ENCODE measurements at places on chromosomes 16 and 17.

GRCh38 chr17:48498164-48498850, 32.5 kb downstream of the HOXB1 start:
- peak; percentile 52 for DNase-seq

- DNase-seq, result no peak
Measured at GRCh38 chr17:19747159-19747719, 859 bp downstream of the ALDH3A1 start.

- no peak for DNase-seq
Measured at GRCh38 chr16:535446-536405, 8.2 kb downstream of the CAPN15 start.

DNA sequence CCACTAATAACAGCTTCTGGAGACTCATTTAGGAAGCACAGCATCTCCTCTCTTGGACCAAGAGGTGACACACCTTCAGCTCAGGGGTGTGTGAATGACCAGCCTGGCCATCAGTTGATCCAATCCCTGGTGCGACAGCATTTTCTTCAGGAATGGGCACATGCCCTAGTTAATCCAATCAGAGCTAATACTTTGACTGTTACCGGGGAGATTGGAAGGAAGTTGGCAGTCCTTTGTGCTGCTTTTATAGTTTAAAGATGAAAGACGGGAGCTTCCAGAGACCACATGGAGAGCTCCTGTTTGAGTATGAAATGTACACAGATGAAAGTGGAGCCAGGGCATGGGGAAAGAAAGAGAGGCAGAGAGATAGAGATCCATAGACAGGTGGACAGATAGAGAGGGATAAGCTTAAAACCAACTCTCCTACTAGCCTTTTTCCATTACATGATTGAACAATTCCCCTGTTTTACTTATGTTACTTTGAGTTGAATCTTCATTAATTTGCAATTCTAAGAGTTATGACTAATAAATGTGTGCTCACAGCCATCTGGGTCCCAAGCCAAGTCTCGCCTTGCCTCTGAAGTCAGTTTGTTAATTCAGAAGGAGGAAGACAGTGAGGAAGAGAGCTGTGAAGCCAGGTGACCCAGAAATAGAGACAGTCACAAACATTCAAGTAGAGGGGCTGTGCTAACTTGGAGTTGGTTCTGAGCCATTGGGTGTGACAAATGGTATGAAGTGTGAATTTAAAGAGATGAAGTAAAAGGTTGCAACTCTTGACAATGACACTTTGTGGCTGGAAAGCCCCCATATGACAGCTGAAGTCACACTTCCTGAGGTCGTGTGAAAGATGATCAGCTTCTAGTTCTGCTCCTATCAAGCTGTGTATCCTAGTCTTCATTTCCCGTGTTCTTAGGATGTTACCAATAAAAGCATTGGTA, 120.0 kb upstream of the GOT2 start:
- no peak for DNase-seq

- no peak for DNase-seq
Measured at GRCh38 chr16:2702871-2703745, 16.9 kb downstream of the PRSS27 start.

- no peak for DNase-seq
Measured at GRCh38 chr17:81165246-81166032, at the start of gene PVALEF. Gene PVALEF, plus strand, starts transcription at chr17:81165507. Its CDS starts 15,720 bp downstream, at chr17:81181227.

GRCh38 chr17:50865060-50865867, 890 bp downstream of the TOB1 start:
- DNase-seq, result peak; percentile 46

- no peak for DNase-seq
Measured at GRCh38 chr16:57906382-57907316, 64.3 kb downstream of the CNGB1 start.

GRCh38 chr17:70938336-70938735, 769.0 kb downstream of the KCNJ2 start:
- DNase-seq, result no peak

DNA sequence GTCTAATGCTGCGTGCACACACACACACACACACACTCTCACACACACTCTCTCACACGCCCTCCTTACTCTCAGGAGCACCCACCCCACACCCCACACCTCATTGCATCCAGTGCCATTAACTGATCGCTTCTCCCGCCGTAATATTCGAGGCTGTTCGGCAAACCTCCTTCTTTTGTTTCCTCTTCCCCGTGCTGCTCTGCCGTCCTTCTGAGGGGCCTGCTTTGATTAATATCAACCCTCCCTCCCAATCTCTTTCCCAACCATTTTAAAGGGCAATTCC, 156.2 kb upstream of the TNRC6C start:
- DNase-seq, result no peak

DNA sequence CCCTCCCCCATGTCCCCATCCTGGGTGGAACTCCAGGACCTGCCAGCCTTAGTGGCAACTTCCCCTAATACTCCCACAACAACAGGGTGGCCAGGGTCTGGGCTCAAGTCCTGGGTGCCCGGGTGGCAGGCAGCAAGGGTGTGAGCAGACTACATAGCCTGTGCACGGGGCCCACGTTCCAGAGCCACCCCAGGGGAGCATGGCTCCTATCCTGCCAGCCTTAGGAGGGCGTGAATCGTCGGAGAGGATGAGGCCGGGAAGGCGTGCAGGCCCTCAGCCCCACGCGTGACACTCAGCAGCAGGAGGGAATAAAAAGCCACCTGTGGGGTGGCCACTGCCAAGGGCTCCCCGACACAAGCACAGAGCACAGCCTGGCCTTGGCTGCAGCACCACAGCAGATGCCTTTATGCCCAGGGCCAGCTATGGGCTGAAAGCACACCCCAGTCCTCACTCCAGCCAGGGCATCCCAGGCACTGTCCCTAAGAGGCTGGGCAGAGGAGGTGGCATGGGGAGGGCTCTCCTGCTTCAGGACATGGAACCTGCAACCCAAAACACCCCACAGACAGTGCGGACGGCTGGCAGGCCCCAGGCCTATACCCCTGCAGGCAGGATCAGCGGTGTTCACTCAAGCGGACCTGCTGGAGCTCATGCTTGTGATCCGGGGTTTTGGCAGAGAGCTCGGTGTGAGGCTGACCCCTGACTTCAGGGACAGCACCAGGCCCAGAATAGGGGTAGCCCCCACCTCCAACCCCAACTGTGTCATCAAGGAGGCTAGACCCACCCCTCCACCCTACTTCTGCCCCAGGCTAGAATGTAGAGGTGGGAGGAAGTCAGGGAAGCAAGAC, 2.7 kb downstream of the BCAR1 start:
- no peak for DNase-seq

GRCh38 chr17:44210342-44211192, 8.9 kb downstream of the UBTF start:
- peak; percentile 77 for DNase-seq

DNA sequence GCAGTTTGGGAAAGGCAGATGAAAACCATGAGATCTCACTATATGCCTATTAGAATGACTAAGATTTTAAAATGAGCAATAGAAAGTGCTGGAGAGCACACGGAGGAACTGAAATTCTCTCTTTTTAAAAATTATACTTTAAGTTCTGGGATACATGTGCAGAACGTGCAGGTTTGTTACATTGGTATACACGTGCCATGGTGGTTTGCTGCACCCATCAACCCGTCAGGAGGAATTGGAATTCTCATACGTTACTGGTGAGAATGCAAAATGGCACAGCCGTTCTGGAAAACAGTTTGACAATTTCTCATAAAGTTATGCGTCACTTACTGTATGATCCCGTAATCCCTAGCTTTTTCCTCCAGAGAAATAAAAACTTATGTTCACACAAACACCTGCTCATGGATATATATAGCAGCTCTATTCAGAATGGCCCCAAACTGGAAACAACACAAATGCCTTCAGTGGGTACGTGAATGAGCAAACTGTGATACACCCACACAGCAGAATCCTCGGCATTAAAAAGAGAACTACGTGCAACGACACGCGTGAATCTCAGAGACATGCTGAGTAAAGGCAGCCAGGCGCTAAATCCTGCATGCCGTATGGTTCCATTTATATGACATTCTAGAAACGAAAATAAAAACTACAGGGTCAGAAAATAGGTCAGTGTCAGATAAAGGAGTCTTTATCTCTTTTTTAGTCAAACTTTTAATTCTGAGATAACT, 11.8 kb downstream of the PIK3R6 start:
- DNase-seq, result no peak

DNA sequence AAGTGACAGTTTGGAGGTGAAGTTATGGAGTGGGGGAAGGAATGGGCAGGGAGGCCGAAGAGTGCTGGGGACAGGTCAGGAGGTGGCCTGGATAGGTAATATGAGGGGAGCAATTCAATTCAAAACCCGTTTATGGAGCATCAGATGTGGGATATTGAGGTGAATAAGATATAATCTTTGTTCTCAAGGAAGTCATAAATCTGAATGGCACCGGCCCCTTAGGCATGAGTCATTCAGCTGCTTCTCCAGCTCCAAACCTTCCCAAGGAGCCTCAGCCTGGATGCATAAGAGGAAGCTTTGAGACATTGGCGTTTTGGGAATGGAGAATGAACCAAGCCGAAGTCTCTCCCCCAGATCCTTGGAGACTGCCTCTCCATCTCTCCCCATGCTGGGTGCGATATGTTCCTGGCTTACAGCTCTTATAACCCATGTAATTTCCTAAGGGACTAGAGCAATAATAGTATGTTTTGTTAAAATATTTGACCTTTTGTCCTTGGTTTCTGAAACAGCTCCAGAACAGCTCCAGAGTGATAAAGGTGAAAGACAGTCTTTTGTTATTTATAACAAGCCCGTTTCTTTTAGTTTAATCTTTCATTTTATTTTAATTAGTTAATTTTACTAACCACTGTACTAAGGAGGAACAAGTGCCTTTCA, 1.7 kb downstream of the TUBG2 start:
- DNase-seq, result no peak

GRCh38 chr16:55933038-55933437, 57.9 kb upstream of the CES5A start:
- DNase-seq, result no peak

DNA sequence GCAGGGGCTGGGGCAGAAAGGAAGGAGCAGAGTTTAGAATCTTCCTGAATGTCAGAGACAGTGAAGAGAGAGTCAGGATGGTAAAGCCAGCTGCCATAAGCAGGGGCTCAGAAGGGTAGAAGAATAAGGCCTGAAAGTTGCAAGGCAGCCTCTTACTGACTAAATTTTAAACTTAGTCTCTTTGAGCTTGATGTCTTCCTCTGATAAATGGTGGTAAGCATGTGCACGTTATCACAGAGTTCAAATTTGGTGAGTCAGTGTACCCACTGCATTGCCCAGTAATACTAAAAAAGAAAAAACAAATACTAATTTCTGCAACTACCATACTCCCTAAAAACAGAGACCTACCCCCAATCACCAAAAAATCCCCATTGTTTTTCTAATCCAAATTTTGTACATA, 45.2 kb downstream of the SIAH1 start:
- no peak for DNase-seq

DNA sequence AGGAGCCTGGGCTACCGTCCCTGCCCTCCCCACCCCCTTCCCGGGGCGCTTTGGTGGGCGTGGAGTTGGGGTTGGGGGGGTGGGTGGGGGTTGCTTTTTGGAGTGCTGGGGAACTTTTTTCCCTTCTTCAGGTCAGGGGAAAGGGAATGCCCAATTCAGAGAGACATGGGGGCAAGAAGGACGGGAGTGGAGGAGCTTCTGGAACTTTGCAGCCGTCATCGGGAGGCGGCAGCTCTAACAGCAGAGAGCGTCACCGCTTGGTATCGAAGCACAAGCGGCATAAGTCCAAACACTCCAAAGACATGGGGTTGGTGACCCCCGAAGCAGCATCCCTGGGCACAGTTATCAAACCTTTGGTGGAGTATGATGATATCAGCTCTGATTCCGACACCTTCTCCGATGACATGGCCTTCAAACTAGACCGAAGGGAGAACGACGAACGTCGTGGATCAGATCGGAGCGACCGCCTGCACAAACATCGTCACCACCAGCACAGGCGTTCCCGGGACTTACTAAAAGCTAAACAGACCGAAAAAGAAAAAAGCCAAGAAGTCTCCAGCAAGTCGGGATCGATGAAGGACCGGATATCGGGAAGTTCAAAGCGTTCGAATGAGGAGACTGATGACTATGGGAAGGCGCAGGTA, 762 bp downstream of the CDK12 start:
- no peak for DNase-seq

GRCh38 chr17:17712268-17712924, 31.1 kb downstream of the RAI1 start:
- no peak for DNase-seq

- no peak for DNase-seq
Measured at GRCh38 chr16:10525214-10525825, 55.1 kb downstream of the EMP2 start.

- DNase-seq, result no peak
Measured at GRCh38 chr16:66273053-66273452, 93.4 kb upstream of the CDH5 start.
